ENCODE measurements at places on chromosomes 13 and 19.

GRCh38 chr19:7617735-7618134 lies 11.6 kb downstream of the XAB2 start:
- no peak for DNase-seq

- DNase-seq, result no peak
Measured at GRCh38 chr19:17259118-17259780, 5.3 kb downstream of the USHBP1 start.

DNA sequence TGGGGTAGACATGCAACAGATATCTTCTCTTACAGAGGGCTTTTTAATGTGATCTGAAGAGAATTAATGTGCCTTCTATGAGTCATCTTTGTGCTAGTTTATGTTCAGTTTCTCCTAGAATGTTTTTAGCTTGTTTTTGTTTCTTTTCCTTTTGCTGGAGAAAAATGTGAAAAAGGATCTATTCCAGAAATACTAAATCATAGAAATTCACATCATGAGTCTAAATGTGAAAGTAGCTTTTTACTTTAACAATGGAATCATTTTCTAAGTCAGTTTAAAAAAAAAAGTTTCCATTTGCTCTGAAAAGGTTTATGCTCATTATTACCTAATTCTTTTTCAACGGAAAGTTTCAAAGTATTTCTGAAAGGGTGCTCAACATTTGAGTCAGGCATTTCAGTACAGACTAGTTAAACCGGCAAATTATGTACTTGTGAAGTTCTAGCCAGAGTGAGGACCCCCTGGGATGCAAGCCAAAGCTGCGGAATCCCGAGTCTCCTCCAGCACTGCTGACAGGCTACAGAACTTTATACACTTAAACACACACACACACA lies 72.9 kb downstream of the SPATA13 start:
- DNase-seq, result no peak

DNA sequence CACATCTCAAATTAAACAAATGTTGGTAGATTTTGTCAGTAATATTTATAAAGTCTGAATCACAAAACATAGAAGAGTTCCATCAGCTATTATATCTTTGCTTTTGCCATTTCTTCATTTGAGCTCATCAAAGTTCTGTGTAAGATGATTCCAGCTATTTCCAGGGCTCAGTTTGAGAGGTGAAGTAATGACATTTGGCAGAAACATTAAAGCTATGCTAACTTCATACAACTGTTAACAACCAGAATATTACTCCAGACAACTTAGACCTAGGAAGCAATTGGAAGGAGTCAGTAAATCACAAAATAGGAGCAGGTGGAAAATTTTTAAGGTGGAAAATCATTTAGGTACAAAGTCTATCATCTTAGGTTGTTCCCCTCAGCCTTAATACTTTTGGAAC lies 76.2 kb upstream of the CSNK1A1L start:
- DNase-seq, result no peak

DNA sequence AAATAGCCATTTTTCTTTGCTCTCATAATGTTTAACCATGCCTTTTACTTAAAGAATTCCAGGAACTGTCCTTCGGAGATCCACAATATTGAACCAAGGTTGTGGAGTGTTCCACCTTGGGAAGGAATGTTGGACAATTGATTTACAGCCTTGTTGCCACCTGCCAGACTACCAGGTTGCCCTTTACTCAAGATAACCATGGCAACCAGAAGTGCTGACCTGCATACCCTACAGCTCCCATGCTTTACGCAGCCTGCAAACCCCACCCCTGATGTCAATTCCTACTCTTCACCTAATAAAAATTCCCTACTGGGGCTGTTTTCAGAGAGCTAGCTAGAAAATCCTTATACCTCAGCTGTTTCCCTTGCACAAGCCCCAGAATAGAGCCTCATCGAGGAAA lies 151.0 kb upstream of the RXFP2 start:
- DNase-seq, result no peak

DNA sequence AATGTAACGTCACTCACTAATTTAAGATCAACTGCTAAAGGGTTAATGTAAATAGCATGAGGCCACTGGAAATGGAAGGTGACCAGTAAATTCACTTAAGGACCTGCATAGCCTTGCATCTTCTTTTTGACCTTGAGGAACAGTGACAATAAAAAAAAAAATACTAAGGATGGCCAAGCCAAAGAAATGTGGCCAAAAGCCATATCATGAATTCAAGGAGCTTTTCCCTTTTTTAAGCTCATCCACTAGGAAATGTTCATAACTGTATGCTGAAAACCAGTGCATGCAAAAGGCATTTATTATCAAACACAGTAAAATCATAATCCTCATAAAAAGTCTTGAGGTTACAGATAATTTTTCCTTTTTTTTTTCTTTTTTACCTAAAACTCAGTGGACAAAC lies 77.5 kb downstream of the LHFPL6 start:
- DNase-seq, result no peak

DNA sequence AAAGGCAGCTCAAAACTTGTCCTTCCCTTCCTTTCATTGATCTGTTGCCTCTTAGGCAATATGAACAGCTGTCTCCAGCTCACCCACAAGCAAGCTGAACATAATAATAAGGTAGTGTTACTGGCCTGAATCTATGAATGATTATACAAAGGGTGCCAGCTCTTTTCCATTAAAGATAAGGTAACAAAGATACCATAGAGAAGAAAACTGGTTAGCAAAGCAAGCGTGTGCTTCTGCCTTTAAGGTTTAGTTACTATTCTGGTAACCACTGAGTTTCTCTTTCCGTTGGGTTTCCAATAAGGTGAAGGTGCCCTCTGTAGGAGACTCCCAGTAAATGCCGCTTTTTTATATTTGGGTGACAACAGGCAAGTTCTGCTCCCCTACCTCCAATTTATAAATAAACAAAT lies 12.1 kb upstream of the DACH1 start:
- no peak for DNase-seq

GRCh38 chr13:44224450-44225149 lies 149.0 kb upstream of the SERP2 start:
- no peak for DNase-seq

- DNase-seq, result no peak
Measured at GRCh38 chr13:33280923-33281322, 4.6 kb downstream of the STARD13 start.

- DNase-seq, result no peak
Measured at GRCh38 chr13:62908321-62908720, 1492.7 kb upstream of the PCDH20 start.

- no peak for DNase-seq
Measured at GRCh38 chr13:24938966-24939365, 157.0 kb upstream of the PABPC3 start.

DNA sequence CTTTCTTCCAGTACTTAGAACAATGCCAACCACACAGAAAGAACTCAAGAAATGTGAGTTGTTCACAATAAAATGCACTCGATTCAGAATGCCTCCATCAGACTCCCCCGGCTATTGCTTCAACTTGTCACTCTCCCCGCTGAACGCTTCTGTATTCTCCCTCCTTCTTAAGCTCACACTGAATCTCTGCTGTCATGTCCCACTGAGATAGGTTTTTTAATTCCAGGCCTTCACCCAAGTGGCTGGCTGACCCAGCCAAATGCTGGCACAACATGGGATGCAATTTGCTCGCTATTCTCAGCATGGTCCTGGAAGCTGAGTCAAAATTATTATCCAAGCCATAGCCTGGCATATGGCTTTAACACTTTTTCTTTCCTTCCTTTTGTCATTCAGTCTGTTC lies 76.8 kb upstream of the SERP2 start:
- no peak for DNase-seq

DNA sequence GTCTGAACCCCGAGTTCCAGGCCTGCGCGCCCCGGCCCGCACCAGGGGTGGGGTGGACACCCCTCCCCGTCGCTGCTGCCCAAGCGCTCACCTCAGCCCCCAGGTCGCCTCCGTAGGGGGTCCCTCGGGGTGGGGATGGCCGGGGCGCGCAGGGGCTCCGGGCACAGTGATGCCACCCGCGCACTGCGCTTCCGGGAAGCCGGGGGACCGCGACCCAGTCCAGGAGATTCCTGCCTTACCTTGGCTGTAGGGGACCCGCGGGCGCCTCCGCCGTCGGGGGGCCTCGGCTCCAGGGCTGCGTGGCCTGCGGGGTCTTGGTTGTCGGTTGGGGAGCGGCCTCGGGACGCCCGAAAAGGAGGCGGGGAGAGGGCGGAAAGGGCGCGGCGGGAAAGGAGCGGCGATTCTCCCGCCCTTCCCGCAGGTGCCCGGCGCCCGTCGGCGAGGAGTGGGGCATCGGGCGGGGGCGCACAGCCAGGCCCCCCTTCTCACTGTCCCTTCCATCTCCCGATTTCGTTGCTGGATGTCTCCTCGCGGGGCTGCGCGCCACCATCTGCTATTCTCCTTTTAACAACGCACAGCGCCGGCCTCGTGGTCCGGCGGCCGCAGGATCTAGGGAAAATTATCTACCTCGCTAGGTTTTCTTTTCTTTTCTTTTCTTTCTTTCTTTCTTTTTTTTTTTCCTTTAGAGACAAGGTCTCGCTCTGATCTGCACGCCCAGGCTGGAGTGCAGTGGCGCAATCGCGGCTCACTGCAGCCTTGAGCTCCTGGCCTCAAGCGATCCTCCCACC lies at the start of gene KEAP1:
Gene KEAP1 (minus strand): TSS at position 355 of the 788 bp plus-strand sequence. CDS start 3,323 bp downstream, outside the sequence.
- no peak for DNase-seq

- peak; percentile 57 for DNase-seq
Measured at GRCh38 chr19:6125571-6125989, 9.9 kb upstream of the ACSBG2 start.

GRCh38 chr19:1935484-1936208 lies 5.3 kb upstream of the CSNK1G2 start:
- DNase-seq, result no peak

- DNase-seq, result no peak
Measured at GRCh38 chr13:59086147-59086546, 1077.6 kb downstream of the DIAPH3 start.

DNA sequence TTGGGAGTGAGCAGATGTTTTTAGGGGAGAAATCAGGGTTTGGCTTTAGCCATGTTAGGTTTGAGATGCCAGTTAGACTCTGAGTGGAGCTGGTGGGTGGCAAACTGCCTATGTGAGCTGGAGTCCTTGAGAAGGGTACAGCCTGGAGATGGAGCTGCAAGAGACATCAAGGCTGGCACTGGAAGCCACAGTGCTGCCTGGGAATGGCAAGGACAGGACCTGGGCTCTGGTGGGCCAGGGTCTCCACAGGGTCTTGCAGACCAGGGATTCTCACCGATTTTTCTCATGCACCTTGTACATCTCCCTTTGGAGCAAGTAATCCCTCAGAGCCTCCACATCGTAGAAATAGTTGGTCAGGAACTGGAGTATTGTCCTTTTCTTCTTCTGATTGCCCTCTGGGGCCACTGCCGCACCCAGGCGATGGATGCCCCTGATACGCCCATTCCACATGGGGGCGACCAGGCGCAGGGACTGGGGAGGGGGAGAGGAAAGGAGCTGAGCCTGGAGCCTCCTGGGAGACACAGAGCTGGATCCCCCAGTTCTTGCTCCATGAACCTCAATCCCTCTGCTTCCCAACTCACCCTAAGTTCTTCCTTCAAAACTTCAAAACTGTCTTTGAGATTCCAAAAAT lies 1.7 kb downstream of the DMAC2 start:
- DNase-seq, result no peak

DNA sequence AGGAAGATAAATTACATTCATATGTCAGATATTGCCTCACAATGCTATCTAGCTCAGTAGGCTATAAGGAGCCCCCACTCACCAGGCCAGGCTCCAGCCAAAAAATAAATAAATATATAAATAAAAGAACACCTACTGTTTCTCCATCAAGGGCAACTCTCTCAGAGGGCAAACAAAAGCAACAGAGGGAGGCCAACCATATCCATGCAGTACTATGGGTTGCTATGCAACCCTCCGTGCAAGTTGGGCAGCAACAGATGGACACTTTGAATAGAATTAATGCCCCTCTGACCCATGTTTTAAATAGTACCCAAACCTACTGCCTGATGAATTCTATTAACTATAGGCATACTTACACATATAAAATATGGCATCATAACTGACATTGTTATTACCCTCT lies 279.8 kb upstream of the EDNRB start:
- no peak for DNase-seq

GRCh38 chr19:28885965-28886364 lies 327.0 kb downstream of the UQCRFS1 start:
- DNase-seq, result no peak

GRCh38 chr13:63851526-63851925 lies 2435.9 kb upstream of the PCDH20 start:
- no peak for DNase-seq

DNA sequence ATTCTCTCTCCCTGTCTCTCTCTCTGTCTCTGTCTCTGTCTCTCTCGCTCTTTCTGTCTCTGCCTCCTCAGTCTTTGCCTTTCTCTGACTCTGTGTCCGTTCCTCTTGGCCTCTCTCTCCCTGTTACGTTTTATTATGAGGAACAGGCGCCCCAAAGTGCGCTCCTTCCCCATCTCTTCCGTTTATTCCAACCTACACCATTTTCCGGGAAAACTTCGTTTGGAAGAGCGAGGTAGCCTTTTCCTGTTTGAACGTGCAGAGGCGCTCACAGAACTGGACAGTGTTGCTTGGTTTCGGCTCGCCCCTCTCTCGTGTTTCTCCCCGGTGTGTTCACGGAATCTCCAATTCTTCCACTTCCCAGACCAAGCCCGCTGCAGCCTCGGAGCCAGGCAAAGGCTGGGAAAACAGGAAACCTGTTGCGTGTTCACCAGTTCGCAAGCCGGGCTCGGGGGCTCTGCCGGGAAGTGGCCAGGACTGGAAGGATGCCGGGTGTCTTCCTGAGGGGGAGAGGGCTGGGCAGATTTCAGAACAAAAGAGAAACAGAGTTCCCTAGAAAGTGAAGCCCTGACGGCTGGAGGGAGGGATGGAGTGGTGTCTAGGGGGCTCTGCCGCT lies 605 bp downstream of the TMEM255B start:
- DNase-seq, result no peak

DNA sequence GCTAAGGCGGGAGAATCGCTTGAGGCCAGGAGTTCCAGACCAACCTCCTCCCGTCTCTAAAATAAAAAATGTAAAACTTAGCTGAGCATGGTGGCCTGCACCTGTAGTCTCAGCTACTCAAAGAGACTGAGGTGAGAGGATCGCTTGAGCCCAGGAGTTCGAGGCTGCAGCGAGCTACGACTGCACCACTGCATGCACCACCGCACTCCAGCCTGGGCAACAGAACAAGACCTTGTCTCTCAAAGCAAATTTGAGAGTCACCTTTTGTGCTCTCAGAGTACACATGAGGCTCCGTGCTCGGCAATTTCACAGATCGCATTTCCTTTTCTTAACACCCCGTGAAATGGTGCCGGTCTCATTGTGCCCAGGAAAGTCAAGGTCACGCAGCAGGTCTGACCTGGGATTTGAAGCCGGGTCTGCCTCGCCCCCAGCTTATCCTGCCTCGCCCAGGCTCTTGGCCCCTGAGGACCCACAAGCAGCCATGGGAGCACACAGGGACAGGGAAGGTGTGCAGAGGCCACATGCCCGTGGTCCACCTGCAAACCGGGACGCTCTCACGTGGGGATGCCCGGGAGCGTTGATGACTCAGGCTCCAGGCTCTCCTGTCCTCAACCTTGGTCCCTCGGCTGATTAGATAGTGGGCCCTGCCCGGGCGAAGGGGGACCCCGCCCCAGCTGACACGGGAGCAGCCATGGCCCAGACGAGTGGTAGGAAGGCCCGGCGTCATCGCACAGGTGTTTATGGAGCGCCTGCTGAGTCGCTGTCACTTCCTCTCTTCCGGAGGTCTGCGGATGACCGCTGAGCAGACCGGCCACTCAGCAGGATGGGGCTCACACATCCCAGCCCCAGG lies 1.1 kb upstream of the SMIM24 start:
- no peak for DNase-seq

All from iPS DF 19.7 (cell line).